ENCODE measurements at places on chromosomes 1 and 21.

DNA sequence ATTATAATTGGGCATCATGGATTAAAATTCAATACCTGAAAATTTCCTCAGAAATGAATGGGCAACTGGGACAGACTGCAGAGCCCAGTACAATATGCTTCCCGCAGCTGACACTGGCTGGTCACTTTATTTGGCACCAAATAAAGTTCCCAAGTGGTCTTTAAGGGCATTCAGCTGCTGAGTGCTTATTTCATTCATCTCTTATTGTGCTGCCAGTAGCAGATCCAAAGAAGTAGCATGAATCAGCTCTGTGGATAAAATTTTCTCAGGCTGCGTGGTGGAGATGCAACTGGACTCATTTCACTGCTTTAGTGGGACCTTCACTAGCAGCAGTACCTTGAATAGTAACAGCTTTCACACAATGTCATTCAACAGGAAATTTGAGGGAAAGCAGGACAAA lies 226.3 kb upstream of the ADGRL2 start:
- no peak for DNase-seq

GRCh38 chr1:207805841-207806421 lies 54.1 kb downstream of the CD46 start:
- no peak for DNase-seq

GRCh38 chr1:226044514-226045101 lies 17.9 kb upstream of the H3-3A start:
- no peak for DNase-seq

- DNase-seq = no peak
Observed at GRCh38 chr1:37439349-37439995, 34.9 kb upstream of the ZC3H12A start.

DNA sequence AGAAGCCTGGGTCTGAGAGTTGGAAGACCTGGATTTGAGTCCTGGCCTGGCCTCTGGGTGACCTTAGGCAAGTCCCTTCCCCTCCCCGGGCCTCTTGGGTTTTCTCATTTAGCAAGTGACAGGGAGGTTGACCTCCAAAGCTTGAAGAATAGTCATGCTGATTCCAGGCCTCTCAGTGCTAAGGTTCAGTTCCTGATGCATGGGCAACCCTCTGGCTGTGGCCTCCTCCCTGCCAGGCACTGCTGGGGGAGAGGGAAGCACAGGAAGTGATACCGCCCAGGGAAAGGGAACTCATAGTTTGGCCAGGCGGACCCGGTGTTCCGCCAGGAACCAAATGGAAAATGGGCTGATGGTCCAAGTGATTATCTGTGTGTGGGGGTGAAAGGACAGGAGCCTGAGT lies 23.6 kb upstream of the WASF2 start:
- DNase-seq = no peak

GRCh38 chr1:25657121-25657882 lies 40.7 kb downstream of the MAN1C1 start:
- DNase-seq = no peak

- DNase-seq = no peak
Observed at GRCh38 chr1:56948403-56949023, 17.3 kb downstream of the C8B start.

- no peak for DNase-seq
Observed at GRCh38 chr1:9289711-9290485, 2.8 kb upstream of the SPSB1 start.

- no peak for DNase-seq
Observed at GRCh38 chr1:53340660-53341520, 13.0 kb upstream of the LRP8 start.

DNA sequence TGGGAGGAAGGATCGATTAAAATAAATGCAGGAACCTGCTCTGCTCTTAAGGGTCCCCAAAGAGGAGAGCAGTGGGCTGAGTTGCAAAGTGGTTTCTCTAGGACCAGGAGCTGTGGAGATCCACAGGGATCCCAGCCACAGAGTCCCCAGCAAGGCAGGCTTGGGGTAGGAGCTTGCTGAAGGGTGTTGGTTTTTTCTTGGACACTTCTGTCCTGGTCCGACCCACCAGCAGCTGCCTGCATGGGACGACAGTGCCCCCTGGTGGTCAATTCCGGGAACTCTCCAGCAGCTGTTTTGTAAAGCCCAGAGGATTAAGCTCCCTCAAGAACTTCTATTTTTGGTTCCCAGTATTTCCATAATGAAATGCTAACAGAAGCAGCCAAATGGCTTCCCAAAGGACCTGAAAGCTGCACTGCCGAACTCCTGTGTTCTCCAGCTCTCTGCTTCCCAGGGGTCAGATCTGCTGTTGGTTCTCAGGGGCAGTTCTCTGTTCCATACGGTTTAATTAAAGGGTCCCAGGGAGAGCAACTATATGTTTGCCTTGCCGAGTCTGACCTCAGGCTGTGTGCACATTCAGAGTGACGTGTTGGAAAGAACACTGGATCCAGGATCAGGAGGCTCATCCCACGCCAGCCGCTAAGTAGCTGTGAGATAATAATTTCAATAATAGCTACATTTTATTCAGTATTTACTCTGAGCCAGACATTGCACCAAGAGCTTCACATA lies 23.2 kb downstream of the NENF start:
- peak; percentile 50 for DNase-seq

DNA sequence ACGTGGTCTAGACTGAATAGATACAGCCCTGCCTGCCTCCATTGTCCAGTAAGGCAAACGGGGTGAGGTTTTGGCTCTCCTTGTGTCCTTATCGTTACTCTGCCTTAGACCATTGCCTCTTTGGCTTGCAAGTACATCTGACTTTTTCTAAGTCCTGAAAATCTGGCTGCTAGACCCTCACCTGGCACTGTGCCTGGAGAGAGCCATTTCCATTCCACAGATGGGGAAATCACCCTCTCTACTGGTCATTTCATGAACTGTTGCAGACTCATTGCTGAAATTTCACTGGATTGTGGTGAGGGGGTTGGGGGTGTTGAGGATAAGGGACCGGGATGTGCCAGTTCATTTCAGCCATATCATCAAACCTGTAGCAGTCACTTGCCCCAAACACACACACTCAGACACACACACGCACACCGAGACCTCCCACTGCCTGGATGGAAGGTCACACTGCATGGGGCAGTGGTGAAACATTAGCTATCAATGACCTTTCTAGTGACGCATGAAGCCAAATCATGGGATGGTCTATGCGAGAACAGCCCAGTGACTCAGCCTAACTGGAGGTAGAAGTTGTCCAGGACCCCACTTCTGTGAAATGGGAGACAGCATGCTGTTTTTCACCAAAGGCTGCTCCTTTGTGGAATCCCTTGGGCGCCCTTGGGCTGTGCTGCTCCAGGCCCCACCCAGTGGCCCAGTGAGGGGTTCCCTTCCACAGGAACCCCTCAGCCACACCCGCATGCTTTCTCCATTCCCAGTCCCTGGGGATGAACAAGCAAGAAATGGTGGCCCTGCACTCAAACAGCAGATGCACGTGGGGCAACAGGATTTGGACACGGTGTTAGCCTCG lies 34.9 kb upstream of the VASH2 start:
- no peak for DNase-seq

GRCh38 chr1:26915204-26915842 lies 1.5 kb upstream of the NR0B2 start:
- no peak for DNase-seq

GRCh38 chr1:14666373-14666772 lies 67.9 kb downstream of the KAZN start:
- DNase-seq = no peak

- DNase-seq = no peak
Observed at GRCh38 chr1:248842781-248843331, 4.8 kb downstream of the ZNF672 start.

DNA sequence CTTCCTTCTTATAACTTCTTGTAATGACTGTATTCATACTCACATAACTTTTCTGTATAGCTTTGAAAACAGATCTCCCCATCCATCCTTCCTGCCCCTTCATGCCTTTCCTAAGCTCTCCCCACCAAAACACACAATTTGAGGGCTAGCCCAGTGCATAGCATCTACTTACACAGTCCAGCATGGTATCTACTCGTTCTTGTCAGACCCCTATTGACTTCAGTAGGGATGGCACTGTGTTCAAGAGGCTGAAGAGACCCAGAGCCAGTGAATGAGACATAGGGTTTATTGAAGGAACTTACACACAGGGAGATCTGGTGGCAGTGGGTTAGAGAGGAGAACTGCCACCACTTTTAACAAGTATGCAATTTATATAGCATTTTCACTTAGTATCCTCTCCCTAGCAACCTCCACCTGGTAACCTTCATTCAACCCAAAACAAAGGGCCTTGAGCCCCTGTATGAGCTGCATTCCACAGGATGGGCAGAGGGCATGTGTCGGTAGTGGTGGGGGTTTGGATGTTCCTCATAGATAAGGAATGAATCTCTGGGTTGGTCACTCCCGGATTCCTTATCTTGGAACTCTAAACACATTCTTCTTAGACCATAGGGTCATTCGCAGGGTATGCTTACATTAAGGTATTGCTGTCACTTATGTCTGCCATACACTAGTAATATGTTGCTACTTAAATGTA lies 64.9 kb upstream of the GNG12 start:
- DNase-seq = no peak

DNA sequence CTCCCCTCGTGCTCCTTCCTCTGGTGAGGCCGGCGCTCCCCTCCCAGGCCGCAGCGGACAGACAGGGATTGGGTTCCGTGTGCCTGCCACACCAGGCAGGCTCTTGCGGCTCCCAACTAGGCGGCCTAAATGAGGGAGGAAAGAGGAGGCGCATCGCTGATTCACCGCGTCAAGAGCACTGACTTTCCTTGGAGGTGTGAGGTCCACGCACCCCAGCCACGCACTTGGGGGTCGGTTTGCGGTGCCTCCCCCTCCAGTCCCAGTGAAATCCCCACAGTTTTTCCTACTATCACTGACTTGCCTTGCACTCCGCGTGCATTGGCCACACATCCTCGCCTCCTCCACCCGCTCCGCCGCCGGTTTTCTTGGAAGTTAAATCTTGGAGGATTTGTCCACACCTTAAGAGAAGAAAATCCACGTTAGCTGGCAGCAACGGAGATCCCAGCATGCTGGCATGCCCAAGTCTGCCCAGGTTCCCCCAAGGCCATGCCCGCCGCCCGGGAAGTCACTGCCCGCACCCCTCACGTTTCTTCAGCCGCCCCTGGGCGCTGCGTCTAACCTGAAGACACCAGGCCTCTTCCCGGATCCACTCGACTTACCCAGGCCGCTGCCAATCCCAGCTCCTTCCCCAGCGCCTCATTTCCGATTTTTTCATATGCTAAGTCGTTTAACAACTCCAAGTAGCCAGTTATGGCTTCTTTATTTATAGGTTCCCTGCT lies 1.1 kb upstream of the FOXD3 start:
- no peak for DNase-seq

DNA sequence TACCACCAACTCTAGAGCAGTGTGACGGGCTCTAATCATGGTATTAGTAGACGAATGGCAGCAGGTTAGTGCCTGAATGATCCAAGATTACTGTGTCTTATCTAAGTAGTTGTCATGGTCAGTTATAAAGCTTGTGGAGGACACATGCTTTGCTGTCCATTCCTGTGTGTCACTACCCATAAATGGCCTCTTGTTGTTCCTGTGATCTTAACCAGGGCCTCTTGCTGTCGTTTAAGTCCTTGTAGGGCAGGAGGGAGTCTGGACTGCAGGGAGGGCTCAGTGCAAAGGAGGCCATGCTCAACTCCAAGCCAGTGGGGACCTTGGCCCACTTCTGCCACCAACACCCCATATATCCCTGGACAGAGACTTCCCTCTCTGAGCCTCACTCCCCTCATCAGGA lies 130.5 kb downstream of the EPHB2 start:
- DNase-seq = no peak

- DNase-seq = no peak
Observed at GRCh38 chr1:117044217-117044616, 15.9 kb upstream of the TTF2 start.

- DNase-seq = no peak
Observed at GRCh38 chr1:89781494-89782126, 39.2 kb upstream of the LRRC8D start.

GRCh38 chr1:84101204-84101603 lies 42.9 kb upstream of the PRKACB start:
- no peak for DNase-seq

DNA sequence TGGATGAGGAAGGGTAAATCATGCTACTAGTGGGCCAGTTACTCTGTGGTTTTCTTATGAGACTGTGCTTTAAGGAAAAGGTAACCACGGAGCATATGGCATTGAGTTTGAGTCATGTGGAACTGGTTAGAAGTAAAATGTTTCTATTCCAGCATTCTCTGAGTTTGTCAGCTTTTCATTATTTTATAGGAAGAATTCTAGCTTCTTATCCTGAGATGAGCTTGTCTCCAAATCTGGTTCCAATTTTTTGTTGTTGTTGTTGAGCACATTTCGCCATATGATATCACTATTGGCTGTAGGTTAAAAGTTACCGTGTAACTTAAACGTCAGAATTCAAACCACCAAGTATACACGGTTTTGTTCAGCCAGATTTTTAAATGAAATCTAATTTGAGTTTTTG lies 69.9 kb downstream of the ATF6 start:
- DNase-seq = no peak

GRCh38 chr1:92736395-92736794 lies 48.5 kb downstream of the EVI5 start:
- DNase-seq = no peak

- no peak for DNase-seq
Observed at GRCh38 chr21:45594721-45595489, 48.6 kb upstream of the PCBP3 start.

- no peak for DNase-seq
Observed at GRCh38 chr1:41242342-41243078, 404 bp upstream of the SCMH1 start.

- no peak for DNase-seq
Observed at GRCh38 chr1:63757334-63757733, 16.5 kb upstream of the ROR1 start.

DNA sequence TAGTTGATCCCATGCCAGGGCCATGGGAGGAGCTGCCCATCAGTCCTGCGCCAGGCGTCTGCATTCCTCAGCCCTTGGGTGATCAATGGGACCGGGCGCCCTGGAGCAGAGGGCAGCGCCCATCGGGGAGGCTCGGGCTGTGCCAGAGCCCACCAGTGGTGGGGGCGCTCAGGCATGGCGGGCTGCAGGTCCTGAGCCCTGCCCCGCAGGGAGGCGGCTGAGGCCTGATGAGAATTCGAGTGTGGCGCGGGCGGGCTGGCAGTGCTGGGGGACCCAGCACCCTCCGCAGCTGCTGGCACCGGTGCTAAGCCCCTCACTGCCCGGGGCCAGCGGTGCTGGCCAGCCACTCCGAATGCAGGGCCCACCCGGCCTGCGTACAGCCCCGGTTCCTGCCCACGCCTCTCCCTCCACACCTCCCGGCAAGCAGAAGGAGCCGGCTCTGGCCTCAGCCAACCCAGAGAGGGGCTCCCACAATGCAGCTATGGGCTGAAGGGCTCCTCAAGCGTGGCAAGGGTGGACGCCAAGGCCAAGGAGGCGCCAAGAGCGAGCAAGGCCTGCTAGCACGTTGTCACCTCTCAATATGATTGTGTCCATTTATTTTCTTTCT lies 238.1 kb upstream of the OLFM3 start:
- no peak for DNase-seq

DNA sequence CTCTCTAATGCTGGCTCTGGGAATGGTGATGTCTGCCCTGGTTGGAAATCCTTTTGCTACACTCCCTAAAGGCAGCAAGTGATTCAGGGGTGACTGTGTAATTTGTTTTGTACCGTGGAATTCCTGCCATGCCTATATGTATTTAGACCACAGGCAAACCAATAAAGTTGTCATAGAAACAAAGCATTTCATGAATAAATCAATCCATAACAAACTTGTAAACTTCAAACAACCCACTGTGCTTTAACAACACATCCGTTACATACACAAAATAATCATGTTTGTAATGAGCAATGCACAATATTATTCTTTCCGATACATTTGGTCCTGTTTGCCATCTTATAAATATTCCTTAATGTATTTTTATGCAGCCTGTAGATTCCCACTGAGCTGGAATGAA lies 330.3 kb upstream of the SNX7 start:
- DNase-seq = no peak

GRCh38 chr1:7121622-7121988 lies 336.4 kb downstream of the CAMTA1 start:
- no peak for DNase-seq

All from NCI-H187 (cell line).